ENCODE measurements at places on chromosomes 16 and 17.

GRCh38 chr16:88367560-88367959 lies 15.2 kb upstream of the ZNF469 start:
- no peak for DNase-seq

- no peak for DNase-seq
Observed at GRCh38 chr17:81922566-81923301, 4.8 kb upstream of the SIRT7 start.

DNA sequence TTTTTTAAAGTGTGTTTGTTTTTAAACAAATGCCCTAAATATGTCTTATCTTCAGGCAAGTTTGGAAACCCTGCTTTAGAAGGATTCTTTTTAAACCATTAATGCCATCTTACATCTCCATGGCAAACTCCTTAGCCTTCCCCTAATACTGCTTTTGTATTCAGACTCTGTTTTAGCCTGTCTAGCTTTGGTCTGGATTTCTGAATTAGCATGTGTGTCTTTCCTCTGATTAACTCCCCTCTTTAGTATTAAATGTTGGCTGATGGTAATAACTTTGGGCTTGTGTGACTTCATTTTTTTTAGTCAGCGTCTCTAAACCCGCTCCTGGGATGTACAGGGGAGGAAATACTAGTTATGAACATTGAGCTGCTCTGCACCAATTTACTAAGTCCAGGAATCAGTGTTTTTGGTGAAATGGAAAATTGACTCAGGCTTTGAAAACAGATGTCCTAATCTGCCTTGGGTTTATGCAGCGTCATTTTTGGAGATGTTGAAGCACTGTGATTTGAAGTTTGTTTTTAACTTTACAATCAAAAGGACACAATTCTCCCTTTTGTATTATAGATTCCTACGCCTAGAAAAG lies 22.2 kb downstream of the WIPF2 start:
- DNase-seq, result no peak

DNA sequence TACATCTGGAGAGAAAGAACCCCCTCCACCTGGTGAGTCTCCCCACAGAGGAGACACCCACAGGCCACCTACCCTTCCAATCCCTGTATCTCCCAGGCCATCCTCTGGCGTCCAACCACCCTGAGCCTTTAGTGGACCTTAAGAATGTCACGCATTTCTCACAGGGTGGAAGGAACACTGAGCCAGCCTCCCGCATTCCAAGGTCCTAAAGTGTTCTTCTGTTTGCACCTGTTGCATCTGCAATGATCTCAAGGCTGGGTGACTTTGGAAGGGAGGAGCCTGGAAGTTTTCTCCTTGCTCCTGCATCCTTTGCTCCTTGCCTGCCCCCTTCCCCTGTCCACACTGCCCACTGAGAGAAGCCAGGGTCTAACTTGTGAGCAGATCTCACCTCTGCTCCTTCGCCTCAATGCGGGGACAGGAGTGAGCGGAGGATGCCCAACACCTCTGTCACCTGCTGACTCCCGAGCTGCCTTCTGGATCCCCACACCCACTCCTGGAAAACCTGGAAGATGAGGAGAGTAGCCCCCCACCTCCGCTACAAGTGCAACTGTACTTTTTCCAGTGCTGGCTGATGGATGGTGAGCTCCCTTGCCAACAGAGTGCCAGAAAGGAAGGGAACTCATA lies 3.7 kb downstream of the CHST5 start:
- no peak for DNase-seq

DNA sequence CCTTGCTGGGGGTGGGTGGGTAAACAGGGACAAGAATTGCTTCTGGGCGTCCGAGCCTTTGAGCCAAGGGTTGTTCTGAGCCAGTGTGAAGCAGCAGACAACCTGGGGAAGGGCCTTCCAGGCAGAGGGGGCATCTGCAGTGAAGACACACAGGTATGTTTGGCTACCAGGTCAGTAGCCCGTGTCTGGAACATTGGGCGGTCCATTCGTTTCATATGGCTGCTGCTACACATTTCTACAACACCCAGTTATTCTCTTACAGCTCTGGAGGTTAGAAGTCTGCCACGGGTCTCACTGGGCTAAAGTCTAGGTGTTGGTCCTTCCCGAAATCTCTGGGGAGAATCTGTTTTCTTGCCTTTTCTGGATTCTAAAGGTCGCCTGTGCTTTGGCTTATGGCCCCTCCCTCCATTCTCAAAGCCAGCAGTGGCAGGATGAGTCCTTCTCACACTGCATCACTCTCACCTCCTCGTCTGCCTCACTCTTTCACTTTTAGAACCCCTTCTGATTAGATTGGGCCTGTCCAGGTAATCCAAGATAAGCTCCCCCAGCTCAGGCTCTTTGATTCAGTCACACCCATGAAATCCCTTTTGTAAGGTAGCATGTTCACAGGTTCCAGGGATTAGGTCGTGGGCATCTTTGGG lies 136.1 kb downstream of the CLEC16A start:
- DNase-seq, result no peak

- DNase-seq, result no peak
Observed at GRCh38 chr16:58970775-58971174, 236.7 kb upstream of the GOT2 start.

DNA sequence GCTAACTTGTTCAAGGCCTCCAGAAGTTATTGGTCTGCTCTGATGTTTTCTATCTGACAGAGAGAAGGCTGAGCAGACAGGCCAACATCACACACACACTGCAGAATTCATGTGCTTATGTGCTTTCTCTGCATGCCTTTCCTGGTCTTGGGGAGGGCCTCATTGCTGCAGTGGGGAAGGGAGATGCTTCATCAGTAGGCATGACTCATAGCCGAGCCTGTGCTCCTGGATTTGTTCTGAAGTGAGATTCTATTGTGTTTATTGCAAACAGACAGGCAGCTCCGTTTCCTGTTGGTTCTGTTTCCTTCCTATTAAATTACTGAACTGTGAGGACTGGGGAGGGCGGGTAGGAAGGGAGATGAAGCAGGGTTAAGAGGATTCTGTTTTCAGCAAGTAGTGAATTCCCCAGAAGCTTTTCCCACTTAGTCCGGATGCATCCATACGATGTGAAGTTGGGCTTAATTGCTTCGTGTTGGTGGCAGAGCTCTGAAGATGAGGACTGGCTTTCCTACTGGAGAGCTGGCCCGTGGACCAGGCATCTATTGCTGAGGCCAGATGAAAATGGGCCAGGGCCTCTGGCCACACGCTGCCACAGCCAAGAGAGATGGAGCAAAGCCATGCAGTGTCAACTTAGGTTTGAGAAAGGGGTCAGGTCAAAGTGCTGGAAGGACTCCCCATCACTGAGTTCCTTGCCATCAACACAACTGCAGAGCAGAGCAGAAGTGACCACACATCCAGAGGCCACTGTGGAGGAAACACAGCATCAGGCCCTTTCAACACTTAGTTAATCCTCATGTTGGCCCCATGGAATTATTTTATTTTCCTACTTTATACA lies 179.3 kb downstream of the UTP18 start:
- no peak for DNase-seq

- no peak for DNase-seq
Observed at GRCh38 chr16:54177862-54178477, 108.6 kb downstream of the IRX3 start.

DNA sequence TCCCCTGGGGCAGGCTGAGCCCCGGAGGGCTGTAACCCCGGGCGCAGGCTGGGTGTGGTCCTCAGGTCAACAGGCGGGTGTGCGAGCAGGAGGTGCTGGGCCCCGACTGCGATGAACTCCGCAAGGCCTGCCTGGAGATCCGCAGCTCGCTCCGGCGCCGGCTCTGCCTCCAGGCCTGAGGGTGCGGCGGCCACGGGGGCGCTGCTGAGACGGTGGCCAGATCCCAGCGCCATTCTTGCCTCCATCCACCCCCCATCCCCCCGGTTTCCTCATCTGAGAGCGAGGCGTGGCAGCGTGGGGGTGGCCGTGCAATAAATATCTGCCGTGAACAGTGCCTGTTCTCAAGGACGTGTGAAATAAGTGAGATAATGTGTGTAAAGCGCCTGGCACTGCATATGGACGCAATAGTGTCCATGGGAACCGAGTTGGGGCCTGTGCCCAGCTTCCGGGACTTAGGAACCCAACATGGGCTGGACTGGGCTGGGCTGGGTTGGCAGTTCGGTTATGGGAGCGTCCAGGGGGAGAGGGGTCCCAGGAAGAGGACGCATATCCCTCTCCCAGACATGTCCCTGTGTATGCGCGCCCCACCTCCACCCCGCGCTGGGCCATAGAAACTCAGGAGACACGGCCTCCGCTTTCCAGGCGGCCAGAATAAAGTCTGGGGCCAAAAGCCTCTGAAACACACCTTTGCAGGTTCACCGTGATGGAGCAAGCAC lies 15.0 kb downstream of the ZNF213 start:
- DNase-seq, result no peak

DNA sequence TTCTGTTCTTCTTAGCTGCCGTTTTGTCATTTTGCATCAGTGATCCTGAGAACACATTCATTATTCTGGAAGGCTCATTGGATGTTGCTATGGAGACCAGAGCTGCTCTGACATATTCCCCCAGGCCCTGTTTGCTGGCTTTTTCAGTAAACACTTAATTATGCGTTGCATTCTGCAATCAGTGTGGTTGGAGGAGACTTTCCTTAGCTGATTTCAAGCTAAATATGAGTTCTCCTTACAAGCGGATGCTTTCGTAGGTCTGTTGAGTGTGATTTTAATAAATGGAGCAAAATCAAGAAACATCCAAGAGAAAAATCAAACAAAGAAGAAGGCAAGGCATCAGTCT lies 38.2 kb upstream of the NUDT7 start:
- no peak for DNase-seq

All from left renal pelvis (tissue), 4 donors.